ENCODE measurements at places on chromosomes 2 and 18.

- no peak for DNase-seq
Measured at GRCh38 chr2:47205576-47206141, 50.6 kb upstream of the STPG4 start.

- DNase-seq: peak; percentile 48
Measured at GRCh38 chr2:30714811-30715709, 92.2 kb downstream of the CAPN13 start.

- DNase-seq: no peak
Measured at GRCh38 chr2:29462293-29462692, 347.1 kb downstream of the CLIP4 start.

GRCh38 chr2:11762799-11763461 is 16.5 kb downstream of the LPIN1 start:
- no peak for DNase-seq

GRCh38 chr18:48869591-48869990 is 81.2 kb downstream of the SMAD7 start:
- DNase-seq: no peak

DNA sequence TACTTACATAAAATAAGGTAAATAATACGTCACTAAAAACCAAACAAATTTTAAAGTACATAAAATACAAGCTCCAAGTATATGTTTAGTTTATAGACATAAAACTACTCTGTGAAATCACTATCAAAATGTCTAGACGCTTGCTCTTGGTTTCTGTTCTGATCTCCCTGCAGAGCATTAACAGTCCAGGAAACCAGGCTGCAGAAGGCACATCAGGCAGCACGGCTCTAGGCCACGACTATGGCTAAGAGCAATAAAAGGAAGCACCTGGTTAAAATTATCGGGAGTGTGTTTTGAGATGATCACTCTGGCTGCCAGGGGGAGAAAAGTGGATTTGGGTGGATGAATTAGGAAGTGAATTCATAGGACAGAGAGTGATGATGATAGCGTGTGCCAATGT is 196.0 kb upstream of the SPHKAP start:
- no peak for DNase-seq

All from endodermal cell (in vitro differentiated cells).